Neural crest cell (in vitro differentiated cells): ENCODE measurements at places on chromosomes 1 and 21.
A peak's percentile ranks its signal among the peaks of the same experiment; 100 is the strongest.

DNA sequence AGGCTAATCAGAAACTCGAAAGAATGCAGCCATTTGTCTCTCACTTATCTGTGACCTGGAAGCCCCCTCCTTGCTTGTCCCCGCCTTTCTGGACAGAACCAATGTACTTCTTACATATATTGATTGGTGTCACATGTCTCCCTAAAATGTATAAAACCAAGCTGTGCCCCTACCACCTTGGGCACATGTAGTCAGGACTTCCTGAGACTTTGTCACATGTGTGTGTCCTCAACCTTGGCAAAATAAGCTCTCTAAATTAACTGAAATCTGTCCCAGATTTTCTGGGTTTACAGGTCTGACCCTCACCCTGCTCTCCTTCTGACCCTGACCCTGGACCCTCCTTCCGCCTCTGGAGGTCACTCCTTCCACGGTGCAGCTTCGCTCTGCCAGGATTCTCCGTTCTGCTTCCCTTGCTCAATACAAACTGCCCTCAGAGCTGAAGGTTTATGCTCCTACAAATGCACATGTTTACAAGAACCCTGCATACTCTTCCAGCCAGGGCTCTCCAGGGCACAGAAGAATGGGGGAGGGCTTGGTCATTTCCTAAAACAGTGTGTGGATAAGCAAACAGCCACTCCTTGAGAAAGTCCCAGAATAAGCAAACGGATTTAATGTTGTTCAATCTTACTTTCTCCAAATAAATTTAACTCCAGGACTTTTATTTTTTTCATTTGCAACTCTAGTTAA, 160.5 kb downstream of the ACTL8 start:
- DNase-seq, result no peak

DNA sequence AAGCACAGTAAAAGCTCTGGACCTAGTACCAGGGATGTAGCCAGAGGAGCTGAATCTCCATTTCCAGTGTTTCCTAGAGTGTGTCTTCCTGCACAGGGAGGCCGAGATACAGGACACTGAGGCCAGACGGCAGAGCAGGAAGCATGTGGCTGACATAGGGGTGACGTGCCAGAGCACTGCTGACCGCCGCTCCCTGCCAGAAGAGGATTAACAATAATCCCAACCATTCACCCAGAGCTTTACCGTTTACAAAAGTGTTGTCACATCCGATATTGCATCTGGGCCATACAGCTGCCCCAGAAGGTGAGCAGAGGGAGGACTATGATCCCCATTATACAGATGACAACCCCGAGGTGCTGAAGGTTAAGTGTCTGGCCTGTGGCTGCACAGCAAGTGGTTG, 5.8 kb upstream of the CLDN19 start:
- no peak for DNase-seq

DNA sequence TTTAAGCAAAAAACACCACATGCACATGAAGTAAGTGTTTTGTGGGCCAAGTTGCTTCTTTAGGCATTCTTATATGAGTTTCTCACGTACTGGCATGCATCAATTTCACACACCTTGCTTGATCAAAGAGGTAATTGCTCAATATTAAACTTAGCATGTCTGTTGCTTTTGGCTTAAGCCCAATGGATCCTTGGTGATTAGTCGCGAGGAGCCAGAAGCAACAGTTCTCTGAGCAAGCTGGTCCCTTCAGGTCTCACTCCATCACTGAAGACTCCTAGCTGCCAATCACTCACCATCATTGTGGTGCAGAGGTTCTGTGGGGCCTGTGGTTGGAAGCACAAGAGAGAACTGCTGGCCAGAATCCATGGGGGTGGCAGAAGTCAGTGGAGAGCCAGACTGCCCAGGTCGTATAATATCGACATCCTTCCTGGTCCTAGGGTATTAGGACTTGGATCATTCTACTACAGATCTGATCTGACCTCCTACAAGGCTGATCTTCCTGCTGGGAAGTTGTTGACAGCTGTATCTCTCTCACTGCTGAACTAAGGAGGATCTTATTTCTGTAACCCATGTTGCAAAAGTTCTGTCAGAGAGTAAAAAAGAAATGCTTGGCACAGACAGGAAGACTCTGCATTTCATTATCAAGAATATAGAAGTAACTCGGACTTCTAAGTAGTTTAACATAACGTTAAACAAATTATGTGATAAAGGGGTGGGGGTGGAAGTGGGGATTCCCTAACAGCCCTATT, 140.5 kb downstream of the NTPCR start:
- no peak for DNase-seq

- DNase-seq, result no peak
These were observed 9.9 kb upstream of the MIIP start for GRCh38 chr1:12009318-12009947.

DNA sequence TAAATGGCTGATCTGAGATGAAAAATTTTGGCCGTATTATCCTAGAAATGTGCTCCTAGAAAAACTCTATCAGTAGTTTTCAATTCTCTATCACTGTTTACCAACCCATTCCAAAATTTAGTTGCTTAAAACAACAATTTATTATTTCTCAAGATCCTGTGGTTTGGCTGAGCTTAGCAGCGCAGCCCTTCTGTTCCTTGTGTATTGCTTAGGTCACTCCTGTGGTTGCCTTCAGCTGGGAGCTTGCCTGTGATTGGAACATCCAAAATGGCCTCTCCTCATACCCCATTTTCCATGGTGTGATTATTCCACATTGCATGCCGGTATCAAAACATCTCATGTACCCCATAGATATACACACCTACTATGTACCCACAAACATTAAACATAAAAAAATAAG, 22.8 kb upstream of the STUM start:
- no peak for DNase-seq

- DNase-seq, result no peak
These were observed 447.3 kb downstream of the AGBL4 start for GRCh38 chr1:49576327-49576901.

DNA sequence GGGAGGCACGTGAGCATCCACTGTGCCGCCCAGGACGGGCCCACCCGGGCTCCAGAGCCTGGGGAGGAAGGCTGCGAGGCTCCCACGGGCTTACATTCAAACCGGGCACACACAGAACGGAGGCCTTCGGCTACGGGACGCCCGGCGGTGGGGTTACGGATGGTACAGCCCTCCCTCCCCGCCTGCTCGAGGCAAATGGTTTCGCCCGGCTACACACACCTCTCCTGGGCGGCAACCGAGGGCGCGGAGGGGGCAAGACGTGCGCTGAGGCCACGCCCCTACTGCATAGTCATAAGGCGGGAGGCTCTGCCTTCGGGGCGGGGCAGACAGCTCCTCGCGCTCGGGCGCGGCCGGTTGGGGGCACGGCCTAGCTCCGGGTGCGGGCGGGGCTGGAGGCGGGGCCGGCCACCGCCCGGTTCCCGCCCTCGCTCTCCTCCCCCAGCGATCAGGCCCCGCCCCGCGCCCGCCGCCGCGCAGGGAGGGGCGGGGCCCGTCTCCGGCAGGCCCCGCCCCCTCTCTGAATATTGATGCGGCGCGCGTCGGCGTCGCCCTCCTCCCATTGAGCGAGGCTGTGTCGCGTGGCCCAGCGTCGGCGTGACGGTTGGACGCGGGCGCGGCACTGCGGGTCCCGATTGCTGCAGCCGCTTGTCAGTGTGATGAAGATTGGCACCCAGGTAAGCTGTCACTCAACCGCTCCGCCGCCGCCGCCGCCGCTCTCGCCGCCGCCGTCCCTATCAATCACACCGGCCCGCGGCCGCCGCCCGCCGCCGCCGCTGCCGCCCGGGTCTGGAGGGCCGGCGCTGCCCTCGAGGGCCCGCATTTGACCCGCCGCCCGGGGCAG, at the start of gene PKNOX1:
Gene PKNOX1 (plus strand): TSS at position 572 of the 841 bp plus-strand sequence. CDS start 29,820 bp downstream, outside the sequence.
- DNase-seq, result peak; percentile 98

DNA sequence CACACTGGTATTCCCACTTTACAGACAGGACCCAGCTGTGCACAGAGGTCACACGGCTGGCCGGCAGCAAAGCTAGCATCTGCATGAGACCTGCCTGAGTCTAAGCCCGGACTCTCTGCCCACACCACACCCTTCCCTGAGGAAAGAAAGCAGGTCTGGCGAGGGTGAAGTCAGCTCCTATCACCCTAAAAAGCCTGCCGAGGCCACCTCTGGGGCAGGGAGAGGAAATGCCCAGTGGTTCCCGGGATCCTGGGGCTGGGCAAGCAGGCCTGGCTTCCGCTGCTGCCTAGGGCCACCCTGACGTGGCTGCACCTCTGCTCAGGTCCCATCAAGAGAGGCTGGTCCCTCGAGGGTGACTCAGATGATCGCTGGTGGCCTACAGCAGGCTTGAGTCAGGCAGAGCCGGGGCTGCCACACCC, 42.2 kb downstream of the RAP1GAP start:
- no peak for DNase-seq

DNA sequence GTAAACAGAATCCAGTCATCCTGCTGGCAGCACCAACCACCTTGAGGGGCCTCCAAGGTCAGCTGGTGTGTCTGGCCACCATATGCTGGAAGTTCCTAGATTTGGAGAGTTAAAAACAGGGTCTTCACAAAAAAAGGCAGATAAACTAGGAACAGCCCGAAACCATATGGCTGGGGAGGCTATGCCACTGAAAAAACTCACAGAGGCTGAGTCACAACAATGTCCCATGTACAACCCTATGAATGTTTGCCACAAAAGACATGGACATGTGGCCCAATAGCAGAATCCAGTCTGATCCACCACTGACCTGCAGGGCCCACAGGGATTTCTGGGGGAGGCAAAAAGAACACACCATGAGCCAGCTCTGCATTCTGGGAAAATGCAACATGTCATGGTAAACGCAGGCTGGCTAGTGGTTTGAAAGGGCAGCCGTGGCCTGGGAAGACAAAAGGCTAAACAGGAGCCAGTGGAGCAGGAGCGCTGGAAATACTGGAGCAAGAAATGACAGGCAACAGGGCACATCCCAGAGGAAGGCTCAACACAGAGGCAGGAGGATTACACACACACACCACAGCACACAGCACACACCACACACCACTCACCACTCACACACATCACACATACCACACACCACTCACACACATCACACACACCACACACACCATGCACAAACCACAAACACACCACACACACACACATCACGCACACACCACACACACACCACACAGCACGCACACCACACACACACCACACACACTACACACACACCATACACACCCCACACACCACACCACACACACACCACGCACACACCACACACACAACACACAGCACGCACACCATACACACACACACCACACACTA, 55.4 kb downstream of the HSF2BP start:
- DNase-seq, result no peak

- no peak for DNase-seq
These were observed 68.3 kb downstream of the DHRS3 start for GRCh38 chr1:12549460-12550349.

DNA sequence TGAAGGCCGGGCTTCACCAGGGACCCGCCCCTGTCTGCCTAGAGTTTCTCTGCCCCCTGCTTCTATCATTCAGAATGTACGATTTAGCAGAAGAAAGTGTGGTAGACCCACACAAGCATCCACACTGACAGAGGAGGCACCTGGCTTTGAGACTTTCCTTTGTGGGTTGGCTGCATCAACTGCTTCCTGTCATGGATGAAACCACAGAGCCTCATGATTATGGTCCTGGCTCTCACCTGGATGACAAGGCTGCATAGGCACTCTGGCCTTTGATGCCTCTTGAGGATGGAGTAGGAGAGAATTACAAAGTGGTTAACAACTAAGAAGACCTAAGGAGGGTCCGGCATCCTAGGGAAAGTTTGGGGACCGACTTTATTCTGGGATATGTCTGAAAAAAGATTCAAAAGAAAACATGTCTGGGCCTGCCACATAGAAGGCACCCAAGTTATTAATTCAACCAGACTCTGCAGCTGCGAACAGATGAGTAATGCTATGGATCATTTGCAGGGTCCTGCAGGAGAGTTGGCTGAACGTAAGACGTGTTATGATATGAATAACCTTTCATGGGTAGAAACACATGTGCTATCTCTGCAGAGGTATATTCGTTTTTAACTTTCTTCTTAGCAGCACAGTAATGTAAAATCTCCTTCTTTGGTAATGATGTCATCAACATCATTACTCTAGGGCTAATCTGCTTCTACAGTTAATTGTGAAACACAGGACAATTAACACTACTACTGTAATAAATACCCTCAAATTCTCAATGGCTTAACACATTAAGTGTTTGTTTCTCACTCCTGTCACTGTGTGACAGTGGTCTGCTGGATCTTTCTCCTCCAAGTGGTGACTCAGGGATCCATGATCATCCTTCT, 136.2 kb downstream of the SLC35F3 start:
- no peak for DNase-seq

DNA sequence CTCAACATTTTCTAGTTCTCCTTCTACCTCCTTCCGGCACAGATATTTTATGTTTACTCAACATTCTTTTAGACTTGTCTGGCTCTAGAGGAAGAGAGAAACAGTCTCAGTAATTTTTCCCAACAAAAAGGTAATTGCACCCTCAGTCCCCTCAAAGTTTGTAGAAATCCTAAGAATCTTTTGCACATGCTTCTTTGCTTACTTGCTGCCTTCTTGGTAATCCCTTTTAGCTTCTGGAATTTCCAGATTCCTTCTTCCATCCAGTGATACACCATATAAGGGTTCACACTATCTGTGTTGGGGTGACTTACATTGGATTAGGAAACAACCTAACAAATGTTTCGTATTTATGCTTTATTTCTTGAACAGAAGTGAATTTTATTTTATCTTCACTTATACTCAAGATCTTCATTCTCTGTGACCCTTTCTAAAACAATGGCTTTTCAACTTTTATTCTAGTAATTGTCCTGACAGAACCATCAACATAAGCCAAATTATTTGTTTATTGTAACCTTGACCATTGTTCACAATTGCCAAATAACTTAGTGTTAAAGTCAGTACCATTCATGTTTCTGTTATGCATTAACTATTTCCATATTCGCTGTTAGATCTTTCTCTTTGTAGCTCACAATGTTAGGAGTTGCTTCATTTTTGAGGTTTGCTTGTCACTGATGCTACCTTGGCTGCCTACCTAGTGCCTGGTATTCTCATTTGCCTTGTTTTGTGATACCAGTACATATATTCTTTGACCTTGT, 238.1 kb downstream of the HMCN1 start:
- no peak for DNase-seq

DNA sequence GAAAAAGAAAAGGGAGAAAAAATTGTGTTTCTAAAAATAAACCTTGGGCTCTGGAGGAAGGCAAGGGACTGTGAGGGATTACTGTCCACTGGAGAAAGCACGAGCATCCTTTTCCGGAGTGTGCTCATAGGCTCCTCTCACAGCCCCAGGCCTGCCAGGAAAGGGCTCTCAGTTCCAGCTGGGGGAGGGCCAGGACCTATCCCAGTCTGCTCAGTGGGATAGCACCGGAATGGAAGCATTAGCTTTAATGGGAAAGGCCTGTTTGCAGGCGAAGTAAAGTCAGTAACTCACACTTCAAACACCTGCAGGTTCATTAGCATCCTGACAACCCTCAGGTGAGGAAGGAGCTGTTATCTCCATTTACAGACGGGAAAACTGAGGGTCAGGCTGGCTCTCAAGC, 113.9 kb upstream of the USP24 start:
- DNase-seq, result no peak

- DNase-seq, result no peak
These were observed 2.5 kb downstream of the AKNAD1 start for GRCh38 chr1:108854221-108855019.

- no peak for DNase-seq
These were observed 19.1 kb downstream of the DIP2A start for GRCh38 chr21:46477765-46478164.

GRCh38 chr1:216518844-216519627, 95.8 kb upstream of the USH2A start:
- no peak for DNase-seq

GRCh38 chr1:219541946-219542345, 71.0 kb downstream of the ZC3H11B start:
- no peak for DNase-seq

- DNase-seq, result no peak
These were observed 28.9 kb downstream of the KIAA0040 start for GRCh38 chr1:175163702-175164101.

- DNase-seq, result no peak
These were observed 30.8 kb upstream of the PTPRF start for GRCh38 chr1:43499898-43500297.
